ENCODE measurements at places on chromosomes 1 and 21.

DNA sequence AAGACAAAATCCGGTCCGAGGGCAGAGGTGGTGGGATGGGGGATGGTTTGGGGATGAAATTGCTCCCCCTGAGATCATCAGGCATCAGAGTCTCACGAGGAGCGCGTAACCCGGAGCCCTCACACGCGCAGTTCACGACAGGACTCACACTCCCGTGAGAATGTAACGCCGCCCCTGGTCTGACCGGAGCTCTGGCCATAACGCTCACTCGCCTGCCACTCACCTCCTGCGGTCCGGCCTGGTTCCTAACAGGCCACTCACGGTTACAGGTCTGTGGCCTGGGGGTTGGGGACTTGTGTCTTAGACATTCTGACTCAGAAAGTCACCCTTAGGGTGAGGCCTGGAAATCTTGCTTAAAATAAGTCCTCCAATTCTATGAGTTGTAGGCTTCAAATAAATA is 19.8 kb downstream of the MAP1LC3C start:
- no peak for DNase-seq

DNA sequence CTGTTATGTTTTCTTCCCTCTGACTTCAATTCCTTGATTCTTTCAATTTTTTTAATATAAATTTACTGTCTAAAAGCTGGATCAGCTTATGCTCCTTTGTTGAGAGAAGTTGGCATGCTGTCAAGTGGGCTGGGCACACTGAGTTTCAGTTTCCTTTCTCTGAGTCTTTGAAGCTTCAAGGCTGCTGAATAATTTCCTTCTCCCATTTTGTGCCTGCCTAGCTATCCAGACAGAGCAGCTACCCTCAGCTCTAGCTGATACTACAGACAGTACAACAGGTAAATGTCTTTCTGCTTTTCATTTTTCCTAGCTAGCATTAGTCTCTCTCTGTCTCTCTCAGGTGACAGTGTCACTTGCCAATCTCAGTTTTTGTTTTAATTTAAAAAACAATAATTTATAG is at the start of gene IFI44:
IFI44 (plus strand) TSS at position 204 of the 400 bp plus-strand sequence. CDS start 365 bp downstream, outside the sequence.
- DNase-seq = peak; percentile 4

GRCh38 chr1:1778663-1779319 is 521 bp upstream of the NADK start:
- DNase-seq = peak; percentile 42

- DNase-seq = no peak
These were observed 135.2 kb upstream of the COA6 start for GRCh38 chr1:234238060-234238459.

GRCh38 chr1:52532247-52532646 is 20.6 kb downstream of the TUT4 start:
- DNase-seq = no peak

DNA sequence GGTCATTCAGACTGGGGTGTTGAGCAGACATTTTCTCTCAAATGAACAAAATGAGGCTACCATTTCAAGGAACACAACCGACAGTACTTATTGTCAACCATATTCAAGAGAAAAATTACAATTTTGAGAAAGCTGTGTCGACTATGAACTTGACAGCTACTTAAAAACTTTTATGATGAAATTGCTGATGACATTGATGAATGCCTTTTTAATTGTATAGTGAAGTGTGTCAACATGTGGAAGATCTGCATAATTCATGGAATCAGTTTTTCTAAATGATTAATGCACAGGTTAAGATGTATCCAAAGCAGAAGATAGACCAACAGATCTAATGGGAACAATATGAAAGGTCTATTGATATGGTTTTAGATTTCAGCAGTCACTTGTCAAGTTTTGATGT is 34.6 kb upstream of the DARS2 start:
- DNase-seq = no peak

- no peak for DNase-seq
These were observed 10.6 kb upstream of the ZNHIT6 start for GRCh38 chr1:85718678-85719340.

DNA sequence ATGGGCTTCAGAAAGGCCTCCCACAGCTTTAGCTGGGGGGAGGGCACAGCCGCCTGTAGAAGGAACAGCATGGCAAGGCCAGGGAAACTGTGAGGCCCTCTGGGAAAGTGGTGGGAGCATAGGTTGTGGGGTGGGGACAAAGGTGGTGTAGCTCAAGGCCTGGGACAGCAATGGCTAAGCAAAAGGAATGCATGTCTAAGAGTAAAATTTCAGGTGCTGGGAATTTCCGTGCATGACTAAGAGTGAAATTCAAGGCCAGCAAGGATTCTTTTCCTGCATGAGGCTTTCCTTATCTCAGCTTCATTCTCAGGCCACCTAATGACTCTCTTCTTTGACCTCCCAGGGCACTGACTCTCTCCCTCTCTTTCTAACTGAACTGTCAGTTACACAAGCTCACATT is 86.5 kb upstream of the WNT4 start:
- no peak for DNase-seq

DNA sequence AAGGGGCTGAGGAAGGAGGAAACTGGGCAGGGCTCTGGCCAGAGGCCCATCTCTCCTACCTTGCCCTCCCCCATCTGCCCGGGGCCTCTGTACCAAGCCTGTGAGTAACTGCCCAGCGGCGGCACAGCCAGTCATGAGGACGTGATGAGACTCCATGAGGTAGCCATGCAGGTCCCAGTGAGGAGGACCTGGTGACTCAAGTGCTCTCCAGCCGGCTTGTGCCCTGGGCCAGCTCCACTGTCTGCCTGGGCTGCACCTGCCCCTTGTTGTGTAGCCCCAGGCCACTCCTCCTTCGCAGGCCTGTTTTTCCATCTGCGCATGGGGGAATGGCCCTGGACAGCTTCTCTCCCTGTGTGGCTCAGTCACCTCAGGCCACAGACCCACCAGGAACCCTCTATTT is 42.0 kb upstream of the PADI1 start:
- no peak for DNase-seq

GRCh38 chr1:118290571-118290970 is 105.5 kb upstream of the SPAG17 start:
- no peak for DNase-seq

GRCh38 chr1:104991702-104992101 is 1242.0 kb downstream of the AMY1C start:
- no peak for DNase-seq

GRCh38 chr1:225762002-225762441 is 15.6 kb upstream of the SRP9 start:
- DNase-seq = no peak

DNA sequence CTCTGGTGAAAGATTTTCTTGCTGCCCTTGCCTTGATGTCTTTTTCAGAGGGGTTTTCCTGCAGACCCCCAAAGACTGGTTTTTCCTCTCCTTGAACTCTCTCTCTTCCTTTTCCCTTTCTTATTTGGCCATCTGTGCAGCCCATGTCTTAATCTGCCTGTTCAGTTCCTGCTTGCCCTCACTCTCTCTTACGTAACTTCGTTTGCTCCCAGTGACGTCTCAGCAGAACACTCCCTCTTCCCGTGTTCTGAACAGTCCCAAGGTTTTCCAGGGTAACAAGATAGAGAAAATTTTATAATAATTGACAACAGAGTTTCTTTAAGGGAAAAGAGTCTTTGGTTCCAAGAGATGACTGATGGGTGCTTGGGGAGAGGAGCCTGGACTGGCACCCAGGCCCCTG is 109.1 kb upstream of the LMO4 start:
- DNase-seq = no peak

DNA sequence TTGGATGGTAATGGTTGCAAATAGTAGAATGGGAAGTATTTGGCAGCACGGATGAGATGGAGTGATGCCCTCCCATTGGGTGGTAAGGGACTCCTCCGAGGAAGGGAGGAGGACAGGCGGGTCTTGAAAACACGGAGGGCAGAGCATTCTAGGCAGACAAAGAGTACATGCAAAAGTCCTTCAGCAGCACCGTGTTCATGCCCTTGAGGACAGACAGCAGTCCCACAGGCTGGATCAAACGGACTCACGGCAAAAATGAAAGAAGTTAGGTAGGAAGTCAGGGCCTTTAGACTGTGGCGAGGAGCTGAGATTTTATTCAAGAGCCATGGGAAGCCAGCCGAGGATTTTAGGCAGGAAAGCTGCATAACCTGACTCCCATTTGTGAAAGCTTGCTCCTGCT is 253.9 kb downstream of the RHOU start:
- DNase-seq = no peak

DNA sequence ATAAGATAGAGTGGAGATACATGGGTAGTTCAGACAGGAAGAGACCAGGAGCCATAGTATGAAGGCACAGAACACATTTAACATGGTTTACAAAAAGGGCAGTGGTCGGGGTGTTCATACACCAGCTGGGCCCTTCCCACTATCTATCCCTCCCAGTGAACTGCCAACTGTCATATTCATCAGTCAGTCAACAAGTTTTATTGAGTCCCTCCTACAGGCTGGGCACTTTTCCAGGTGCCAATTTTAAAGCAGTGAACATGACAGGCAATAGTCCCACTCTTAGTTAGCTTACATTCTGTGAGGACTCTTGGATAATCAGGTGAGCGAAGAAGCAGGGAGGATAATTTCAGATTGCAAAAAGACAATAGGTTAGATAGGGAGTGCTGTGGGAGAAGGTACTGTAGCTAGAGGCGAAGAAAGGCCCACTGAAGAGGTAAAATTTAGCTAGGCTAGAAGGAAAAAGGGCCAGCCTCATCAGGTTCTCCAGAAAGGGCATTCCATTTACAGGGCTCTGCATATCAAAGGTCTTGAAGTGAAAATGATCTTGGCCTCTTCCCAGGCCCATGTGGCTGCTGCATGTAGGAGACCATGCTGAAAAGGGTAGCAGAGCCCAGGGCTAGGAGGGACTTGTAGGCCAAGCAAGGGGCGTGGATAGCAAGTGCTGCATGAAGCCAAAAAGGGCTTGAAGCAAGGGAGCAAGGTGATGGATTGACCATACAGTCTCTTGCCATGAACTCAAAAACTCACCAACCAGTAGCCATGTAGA is 274.7 kb upstream of the SNX7 start:
- DNase-seq = no peak
